ENCODE measurements at places on chromosomes 5 and 9.

DNA sequence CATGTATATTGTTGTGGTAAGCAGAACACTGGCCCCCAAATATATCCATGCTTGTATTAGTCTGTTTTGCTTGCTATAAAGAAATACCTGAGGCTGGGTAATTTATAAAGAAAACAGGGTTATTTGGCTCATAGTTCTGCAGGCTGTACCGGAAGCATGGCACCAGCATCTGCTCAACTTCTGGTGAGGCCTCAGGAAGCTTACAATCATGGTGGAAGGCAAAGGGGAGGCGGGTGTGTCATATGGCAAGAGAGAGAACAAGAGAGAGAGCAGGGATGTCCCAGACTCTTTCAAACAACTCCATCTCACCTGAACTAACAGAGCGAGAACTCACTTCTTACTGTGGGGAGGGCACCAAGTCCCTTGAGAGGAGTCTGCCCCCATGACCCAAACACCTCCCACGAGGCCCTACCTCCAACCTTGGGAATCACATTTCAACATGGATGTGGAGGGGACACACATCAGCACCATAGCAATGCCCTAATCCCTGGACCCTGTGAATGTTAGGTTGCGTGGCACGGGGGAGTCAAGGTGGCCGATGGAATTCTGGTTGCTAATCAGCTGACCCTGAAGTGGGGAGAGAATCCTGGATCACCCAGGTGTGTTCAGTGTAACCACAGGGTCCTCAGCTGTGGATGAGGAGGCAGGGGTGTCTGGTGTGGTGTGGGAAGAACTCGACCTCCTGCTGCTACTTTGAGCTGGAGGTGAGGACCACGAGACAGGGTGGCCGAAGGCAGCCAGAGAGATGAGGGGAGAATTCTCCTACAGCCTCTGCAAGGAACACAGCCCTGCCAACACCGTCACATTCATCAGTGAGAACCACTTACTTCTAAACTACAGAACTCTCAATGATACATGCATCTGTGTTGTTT, 172.8 kb downstream of the AUH start:
- DNase-seq, result no peak

DNA sequence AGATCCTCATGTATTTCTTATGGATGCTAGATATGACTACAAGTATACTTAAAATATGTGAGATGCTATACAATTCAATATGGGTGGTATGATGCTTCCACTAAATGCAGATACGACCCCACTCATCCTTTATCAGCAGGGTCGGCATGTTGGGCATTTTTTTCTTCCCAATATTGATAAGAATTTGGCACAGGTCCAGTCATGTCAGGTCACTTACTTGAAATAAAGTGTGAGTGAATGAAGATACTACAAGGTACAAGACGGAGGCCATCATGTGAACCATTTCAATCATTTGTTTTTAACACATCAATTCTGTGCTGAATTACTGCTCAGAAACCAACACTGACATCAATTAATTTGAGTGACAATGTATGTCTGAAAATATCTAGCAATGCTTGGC, 146.9 kb upstream of the GNA14 start:
- DNase-seq, result no peak

GRCh38 chr9:137672907-137673791, 54.3 kb downstream of the EHMT1 start:
- DNase-seq, result no peak

- no peak for DNase-seq
Measured at GRCh38 chr5:44292736-44293135, 96.5 kb downstream of the FGF10 start.

GRCh38 chr9:131704988-131705387, 34.9 kb downstream of the RAPGEF1 start:
- DNase-seq, result no peak

All from stimulated activated CD8-positive, alpha-beta memory T cell treated with anti-CD3 and anti-CD28 coated beads, Interleukin-15, amount 100 ng/mL, for 4 hours (primary cell).